Chondrocyte (in vitro differentiated cells): ENCODE measurements at places on chromosomes 5 and 9.

DNA sequence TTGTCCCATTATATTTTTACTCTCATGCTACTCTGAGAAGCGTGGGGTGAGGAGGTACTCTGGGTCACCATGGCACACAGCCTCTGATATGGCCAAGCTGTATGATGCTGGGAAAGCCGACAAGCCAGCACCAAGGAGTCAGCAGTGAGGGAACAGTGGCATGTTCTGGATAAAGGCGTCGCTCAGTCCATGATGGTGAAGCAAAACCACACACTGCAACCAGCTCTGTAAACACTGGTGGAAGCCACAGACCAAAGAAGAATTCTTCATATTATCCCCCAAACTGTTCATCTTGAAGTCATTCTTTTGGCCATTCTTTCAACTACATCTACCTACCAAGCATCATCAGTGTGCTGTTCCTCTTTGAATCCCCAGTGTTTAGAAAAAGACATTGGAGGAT is 264.6 kb downstream of the ARHGEF28 start:
- DNase-seq: no peak

DNA sequence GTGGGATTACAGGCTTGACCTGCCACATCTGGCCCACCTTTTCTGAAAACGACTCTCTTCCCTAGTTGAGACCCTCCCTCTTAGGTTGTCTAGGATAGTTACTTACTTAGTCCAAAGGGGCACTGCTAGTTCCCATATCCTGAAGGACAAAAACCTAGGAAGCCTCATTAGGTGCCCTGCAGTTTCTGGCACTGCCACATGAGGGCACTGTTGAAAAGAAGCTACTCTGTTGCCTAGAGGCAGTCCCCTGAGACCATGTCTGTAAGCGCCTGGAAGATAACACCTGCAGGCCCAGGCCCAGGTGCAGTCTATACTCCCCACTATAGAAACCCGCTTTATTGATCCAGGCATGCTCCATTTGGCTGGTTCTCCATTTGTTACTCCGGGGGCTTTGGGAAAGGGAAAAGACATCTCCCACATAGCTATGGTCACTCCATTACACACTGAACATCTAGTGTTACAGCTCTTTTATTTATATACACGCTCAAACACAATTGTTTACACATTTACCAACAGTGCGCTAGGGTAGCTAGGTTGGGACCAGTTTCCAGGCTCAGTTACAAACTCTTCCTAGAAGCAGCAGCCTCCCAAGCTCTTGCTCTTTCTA is 73.4 kb upstream of the PPARGC1B start:
- no peak for DNase-seq

GRCh38 chr9:13228431-13228830 is 51.1 kb downstream of the MPDZ start:
- no peak for DNase-seq

GRCh38 chr5:179796877-179797608 is 3.3 kb downstream of the LTC4S start:
- DNase-seq: no peak

DNA sequence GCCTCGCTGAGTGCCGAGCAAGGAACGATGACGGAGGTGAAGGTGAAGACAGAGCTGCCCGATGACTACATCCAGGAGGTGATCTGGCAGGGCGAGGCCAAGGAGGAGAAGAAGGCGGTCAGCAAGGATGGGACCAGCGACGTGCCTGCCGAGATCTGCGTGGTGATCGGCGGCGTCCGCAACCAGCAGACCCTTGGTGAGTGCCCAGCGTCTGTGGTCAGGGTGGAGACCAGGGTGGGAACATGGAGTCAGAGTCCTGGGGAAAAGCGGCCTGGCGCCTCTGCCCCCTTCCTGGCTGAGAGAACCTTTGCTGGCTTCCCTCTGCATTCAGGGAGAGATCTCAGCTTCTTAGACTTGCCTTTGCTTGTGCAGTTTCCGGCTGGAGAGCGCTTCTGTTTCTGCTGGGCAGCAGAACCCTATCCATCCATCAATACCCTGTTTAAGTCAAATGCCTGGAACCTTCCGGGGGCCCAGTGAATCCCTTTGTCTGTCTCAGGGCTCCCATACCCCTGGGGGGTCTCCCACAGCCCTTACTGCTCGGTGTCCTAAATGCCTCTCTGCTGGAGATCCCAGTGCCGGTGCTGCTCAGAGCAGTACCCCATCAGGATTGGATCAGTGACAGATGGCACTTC is 89.6 kb downstream of the AMBP start:
- no peak for DNase-seq

- DNase-seq: no peak
Measured at GRCh38 chr5:109347252-109347888, 62.4 kb downstream of the PJA2 start.

DNA sequence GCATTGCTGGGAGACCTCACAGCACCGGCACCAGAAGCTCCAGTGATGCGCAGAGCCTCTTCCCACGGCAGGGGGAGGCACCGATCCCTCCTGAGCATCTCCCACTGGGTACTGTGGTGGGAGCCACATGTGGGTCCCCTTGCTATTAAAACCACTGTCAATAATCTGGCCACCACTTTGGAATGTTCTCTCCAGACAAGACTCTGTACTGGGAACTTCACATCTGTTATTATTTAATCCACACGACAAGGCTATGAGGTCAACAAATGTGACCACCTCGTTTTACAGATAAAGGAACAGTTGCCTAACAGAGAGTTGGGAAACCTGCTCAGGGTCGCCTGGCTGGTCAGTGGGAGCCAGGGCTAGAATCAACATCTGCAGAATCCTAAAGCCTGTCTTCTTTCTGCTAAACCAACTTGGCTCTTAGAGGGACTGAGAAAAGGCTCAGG is 72.7 kb downstream of the EPB41L4B start:
- DNase-seq: no peak

GRCh38 chr9:136978073-136978864 is 965 bp downstream of the PTGDS start:
- DNase-seq: no peak

DNA sequence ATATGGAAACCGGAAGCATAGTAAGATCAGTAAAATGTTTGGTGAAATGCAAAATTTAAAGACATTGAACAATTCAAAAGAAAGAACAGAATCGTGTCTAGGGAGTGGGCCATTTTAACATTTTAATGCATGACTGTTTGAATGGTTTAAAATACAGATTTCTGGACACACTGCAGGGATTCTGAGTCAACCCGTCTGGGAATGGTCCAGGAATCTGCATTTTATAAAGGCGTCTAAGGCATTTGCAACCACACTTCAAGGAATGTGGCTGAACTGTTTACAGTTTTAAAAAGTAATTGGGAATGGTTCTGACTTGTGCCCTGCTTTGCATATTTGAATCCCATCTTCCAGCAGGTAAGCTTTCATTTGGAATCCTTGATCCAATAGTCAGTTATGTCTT is 811.7 kb upstream of the WWC1 start:
- DNase-seq: no peak

DNA sequence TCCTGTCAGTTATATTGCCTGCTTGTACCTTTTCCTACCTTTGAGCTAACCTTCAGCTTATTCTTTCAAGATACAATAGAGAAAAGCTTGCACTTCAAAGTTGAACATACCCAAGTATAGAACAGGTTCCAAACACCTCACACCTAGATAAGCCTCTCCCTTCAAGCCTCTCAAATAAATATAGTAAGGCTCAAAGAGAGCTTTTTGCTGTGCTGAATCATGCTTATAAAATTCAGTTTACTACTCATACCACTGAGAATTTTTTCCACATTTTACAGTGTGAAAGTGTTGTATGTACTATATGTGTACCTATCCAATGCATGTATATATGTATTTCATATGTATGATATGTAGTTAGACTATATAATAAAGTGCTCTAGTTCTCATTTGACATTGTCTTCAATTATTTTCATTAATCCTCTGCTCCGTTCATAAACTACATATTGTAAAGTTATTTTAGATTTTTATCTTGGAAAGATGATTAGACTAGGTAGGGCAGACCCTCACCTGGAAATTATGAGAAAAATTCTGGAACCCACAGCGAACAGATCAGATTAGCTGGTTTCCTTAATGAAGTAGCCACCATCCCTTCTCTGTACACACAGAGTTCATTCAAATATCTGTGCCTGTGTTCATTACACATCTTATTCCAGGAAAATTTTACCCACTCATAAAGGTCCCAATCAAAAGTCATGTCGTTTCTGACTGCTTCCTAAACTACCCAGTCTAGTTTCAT is 149.2 kb upstream of the RGMB start:
- DNase-seq: no peak

DNA sequence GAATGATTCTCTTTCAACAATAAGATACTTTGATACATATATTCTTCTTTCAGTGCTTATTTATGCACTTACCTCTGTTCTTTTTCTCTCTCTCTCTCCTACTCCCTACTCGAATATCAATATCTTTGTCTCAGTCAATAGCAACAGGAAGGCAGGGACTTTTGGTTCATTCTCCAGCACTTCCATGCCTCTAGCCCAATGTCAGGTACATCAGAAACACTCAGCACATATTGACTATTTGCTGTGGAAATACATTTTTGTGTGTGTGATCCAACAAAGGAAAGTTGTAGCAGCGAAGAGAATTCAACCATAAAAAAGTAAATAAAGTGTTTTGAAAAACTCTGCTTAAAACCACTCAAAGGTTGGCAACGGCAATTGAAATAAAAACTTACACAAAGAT is 12.6 kb downstream of the DIRAS2 start:
- DNase-seq: no peak

DNA sequence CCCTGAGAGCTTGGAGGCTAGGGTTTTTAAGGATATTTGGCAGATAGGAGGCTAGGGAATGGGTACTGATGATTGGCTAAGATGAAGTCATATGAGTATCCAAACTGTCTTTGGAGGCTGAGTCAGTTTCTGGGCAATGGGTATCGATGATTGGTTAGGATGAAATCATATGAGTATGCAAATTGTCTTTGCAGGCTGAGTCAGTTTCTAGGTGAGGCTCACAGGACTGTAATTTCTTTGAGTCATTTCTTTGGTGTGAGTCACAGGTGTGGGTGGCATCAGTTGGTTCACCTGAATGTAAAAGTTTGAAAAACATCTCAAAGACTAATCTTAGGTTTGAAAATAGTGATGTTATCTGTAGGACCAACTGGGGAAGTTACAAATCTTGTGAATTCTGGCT is 1068.0 kb downstream of the NR2F1-AS1 start:
- no peak for DNase-seq

- DNase-seq: no peak
Measured at GRCh38 chr9:94480205-94480604, 74.7 kb upstream of the PCAT7 start.

DNA sequence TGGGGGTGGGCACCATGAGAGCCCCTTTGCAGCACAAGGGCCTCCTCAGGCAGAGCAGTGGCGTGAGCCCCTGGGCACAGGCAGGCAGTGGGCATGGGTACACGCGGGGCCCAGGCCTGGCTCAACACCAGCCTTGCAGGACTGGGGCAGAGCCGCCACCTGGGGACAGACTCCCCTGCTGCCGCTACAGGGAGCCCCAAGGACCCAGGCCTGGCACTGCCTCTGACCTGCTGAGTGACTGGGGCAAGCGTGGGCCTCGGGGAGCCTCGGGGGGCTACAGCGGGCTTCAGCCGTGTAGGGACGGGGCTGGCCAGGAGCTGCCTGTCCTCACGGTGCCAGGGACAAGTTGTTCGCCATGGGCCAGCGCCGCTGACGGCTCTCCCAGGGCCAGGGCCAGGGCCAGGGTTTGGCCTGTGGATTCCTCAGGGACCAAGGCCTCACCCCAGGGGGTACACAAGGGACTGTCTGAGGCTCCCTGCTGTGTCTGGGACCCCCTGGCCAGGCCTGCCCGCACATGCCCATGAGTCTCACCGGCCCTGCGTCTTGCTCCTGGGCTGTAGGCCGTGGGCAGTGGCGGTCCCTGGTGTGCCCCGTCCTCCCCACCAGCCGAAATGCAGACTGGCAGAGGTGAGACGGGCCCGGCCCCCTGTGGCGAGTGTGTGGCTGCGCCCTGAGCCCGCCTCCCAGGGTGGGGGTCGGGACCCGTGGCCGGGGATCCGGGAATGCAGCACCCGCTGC is 42.5 kb downstream of the KCNT1 start:
- no peak for DNase-seq

DNA sequence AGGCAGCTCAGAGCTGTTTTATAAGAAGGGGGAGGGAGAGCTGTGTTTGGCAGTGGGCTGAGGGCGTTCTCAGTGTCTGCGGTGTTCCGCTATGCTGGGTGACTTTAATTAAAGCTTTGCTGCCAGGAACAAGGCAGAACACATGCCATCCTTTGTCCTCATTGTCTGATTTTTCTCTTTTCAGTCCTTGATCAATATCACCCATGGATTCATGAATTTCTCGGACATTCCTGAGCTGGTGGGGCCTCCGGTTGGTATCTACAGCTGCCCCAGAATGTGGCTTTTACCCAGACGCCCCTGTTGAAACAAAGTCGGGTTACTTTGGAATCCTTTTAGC is 66.5 kb upstream of the TGFBR1 start:
- no peak for DNase-seq

GRCh38 chr5:167412556-167412955 is 878.9 kb upstream of the WWC1 start:
- no peak for DNase-seq

DNA sequence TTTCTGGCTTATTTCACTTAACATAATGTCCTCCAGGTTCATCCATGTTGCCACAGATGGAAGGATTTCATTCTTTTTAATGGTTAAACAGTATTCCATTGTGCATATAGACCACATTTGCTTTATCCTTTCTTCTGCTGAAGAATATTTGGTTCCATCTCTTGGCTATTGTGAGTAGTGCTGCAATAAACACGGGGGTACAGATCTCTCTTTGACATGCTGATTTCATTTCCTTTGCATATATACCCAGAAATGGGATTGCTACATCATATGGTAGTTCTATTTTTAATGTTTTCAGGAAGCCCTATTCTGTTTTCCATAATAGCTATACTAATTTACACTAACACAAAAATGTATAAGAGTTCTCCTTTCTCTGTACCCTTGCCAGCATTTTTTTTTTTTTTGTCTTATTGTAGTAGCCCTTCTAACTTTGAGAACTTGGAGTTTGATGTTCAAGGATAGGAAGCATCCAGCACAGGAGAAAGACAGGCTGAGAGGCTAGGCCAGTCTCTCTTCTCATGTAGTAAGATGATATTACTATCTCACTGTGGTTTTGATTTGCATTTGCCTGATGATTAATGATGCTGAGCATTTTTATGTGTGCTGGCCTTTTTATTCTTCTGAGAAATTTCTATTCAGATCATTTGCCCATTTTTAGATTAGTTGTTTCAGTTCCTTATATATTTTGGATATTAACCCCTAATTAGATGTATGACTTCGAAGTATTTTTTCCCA is 592.2 kb upstream of the ZNF608 start:
- no peak for DNase-seq

GRCh38 chr9:3865141-3865772 is 339.5 kb upstream of the RFX3 start:
- no peak for DNase-seq

DNA sequence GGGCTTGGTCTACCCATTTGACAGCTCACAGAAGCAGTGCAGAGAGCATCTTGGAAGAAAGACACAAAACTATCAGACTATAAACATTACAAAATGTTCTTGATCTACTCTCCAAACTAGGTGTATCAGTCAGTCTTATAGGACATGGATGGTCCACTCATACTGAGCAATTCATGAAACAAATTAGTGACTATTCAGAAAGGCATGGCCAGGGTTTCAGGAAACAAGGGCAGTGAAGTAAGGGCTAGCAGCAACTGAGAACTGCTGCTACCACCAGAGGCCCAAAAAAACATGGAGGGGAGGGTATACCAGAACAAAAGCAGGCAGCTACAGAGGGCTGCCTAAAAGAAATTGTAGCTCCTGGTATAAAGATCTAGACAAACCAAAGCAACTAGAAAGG is 287.0 kb downstream of the PIK3R1 start:
- DNase-seq: no peak

- no peak for DNase-seq
Measured at GRCh38 chr9:71459082-71459481, 309.2 kb downstream of the CEMIP2 start.
